ENCODE measurements at places on chromosomes 7 and 10. TPM values are rescaled to one million over a fixed set of nuclear protein-coding genes. Genes with fewer than 3 reads are reported as not detected.

FANK1 gene
- total RNA-seq = 3.7 TPM

FGL2 gene
- total RNA-seq = 0.22 TPM

PPP1R3C gene
- 45.8 TPM for total RNA-seq

CALHM2 gene
- total RNA-seq = 19.7 TPM

Measured in uterine smooth muscle cell (primary cell).